Mammary microvascular endothelial cell (primary cell): ENCODE measurements at places on chromosomes 13 and 19. TPM values are rescaled to one million over a fixed set of nuclear protein-coding genes. Genes with fewer than 3 reads are reported as not detected.

The SLC15A1 gene
- 0.05 TPM in 1 of 2 replicates, not detected in the other for total RNA-seq

The PALM3 gene
- total RNA-seq: not detected in 2 replicates

The NOVA2 gene
- 9.7 and 10.4 TPM in 2 replicates for total RNA-seq

The LRG1 gene
- total RNA-seq: 0.73 and 0.79 TPM in 2 replicates

The FPR1 gene
- total RNA-seq: not detected in 2 replicates

The SERPINE3 gene
- total RNA-seq: not detected in 2 replicates

The CYP2A7 gene
- not detected in 2 replicates for total RNA-seq

The LRCH1 gene
- 8.6 and 10.8 TPM in 2 replicates for total RNA-seq

The SIGLEC8 gene
- not detected in 2 replicates for total RNA-seq

The NCAN gene
- total RNA-seq: 0.07 TPM in 1 of 2 replicates, not detected in the other

The ACER1 gene
- not detected in 2 replicates for total RNA-seq

The PCDH8 gene
- not detected in 2 replicates for total RNA-seq

The SHISA7 gene
- total RNA-seq: not detected in 2 replicates

The TSSK6 gene
- 0.10 and 0.13 TPM in 2 replicates for total RNA-seq

The ABCC4 gene
- total RNA-seq: 16.4 and 20.0 TPM in 2 replicates

The ANGPTL8 gene
- total RNA-seq: not detected in 2 replicates

The PGLYRP2 gene
- total RNA-seq: not detected in 2 replicates
